Activated naive CD4-positive, alpha-beta T cell (primary cell): ENCODE measurements at places on chromosomes 12 and 14.
A peak's percentile ranks its signal among the peaks of the same experiment; 100 is the strongest.

DNA sequence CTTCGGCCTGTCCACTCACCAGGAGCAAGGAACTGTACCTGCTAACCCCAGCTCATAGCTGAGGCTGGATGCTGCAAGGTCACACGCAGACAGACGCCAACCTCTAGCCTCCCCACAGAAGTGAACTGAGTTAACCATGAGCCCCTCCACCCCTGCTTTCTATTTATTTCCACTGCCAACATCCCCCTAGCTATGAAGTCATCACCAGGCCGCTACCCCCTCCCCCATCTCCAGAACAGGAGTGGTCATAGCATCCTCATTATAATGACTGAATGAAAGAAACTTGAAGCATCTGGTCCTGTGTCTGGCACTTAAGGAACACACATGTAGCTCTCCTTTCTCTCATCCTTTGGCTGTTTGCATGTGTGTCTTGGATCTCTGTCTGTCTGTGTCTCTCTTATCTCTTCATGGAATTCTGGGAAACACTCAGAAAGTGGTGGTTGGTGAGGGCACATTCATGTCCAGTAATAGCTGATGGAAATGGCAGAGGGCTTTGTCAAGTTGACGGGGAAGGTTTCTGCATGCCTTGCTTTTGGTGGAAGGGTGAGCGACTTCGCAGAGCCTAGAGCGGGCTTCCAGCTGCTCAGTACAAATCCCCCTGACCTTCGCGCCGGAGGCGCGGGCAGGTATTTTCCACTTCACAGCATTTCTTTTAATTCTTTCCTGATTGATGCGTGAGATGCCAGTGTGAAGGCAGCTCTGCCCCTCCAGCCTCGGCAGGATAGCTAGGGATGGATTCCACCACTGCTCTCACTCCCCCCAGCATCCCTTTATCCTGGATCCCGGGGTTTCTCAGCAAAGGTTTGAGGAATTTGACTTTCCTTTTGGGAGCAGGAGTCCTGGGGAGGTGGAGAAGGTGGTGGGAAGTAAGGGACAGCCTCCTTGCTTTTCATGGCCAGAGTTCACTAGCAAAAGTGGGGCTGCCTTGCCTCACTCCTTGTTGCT lies 198.2 kb downstream of the CHST11 start:
- DNase-seq, result no peak

DNA sequence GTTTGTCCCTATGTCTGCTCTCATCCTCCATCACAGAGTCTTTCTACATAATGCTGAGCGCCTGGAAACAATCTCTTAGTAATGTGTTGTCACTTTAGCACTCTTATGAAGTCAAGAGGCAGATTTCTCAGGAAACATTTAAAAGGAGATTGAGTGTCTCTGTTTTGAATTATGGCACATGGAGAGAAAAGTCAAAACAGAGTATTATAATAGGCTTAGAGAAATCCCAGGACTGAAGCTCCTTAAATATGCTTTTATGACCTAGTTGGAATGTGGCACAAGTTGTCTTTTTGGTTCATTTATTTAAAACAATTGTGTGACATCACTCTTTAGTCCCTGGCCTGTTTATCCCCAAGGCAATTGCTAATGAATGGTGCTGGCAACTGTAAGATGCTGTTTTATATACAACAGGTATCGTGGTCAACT lies 117.8 kb upstream of the HIF1A start:
- no peak for DNase-seq

- no peak for DNase-seq
These were observed 565 bp upstream of the KLHL42 start for GRCh38 chr12:27779416-27779919.

GRCh38 chr14:45246691-45247090 lies 6.3 kb downstream of the MIS18BP1 start:
- no peak for DNase-seq

DNA sequence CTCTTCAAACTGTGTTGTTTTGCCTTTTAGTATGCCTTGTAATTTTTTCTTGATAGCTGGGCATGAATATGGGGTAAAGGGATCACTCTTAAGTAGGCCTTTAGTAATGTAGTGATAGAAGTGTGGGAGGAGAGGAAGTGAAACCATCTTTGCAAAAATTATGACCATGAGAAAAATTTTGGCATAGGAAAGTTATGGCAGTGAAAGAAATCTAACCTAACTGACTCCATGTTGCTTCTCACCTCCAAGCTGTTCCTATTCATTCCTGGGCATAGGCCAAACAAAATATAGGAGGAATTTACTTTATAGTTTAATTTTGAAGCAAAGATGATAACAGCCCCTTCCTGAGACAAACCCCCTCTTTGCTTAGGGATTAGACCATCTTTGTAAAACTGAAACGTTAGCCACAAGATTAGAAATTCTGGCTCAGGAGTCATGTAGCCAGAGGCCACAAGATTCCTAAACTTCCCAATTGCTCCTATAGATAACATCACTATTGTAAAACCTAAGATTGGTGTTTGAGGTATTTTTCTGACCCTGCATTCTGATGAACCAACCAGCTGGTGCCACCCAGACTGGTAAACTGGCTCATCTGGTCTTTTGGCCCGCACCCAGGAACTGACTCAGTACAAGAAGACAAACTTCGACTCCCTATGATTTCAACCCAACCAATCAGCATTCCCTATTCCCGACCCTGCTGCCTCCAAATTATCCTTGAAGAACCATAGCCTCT lies 45.8 kb downstream of the CRADD start:
- no peak for DNase-seq

DNA sequence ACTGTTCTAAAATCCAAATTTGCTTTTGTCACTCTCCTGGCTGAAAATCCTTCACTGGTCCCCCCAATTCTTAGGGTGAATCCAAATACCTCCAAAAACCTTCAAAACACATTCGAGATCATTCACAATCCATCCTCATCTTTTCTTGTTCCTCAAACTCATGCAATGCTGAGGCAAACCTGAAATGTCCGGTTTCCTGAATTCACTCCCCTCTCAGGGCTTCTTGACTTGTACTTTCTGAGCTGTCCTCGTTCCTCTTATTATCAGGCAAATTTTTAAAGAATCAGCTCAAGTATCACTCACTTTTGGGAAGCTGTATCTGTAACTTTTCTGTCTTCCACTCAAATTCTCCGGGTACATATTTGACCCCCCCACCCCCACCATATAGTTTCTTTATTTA lies 84.9 kb upstream of the DUSP6 start:
- no peak for DNase-seq

GRCh38 chr12:124420996-124421674 lies 126.2 kb downstream of the RFLNA start:
- DNase-seq, result no peak

- peak; percentile 63 for DNase-seq
These were observed at the start of gene YARS2 for GRCh38 chr12:32755654-32756475. TSS of gene YARS2 (minus strand) at chr12:32755897. CDS start at chr12:32755874, 23 bp downstream.

DNA sequence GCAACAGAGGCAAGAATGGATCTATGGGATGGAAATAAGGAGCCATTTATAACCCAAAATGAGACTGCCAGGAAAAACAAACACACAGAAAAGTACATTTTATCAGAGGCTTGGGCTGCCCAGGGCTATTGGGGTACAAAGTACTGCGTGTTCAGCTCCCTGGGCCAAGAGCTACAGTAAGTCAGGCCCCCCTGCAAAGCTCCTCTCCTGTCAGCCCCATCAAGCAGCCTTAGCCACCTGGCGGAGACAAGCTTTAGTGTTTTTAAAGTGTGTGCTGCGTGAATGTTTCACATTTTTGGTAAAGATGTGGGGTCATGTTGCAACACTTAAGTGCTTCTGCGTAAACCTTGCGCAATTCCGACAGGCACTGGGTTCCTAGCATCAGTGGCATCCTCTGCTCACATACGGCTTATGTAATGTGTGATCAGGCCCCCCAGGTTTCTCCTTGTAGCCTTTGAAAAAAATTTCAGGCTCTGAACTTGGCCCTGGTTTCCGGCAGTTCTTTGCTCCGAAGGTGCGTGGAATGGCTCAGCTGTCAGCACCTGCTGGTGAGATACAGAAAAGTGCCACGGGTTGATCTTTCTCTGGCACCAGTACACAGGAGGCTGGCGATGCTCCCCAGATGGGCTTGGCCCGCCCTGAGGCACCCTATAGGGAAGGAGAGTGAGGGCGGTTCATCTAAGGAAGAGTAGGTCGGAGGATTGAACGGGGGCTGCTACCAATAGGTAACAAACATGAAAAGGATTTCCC lies 198.7 kb upstream of the EEA1 start:
- DNase-seq, result no peak

GRCh38 chr14:56002876-56003625 lies 115.2 kb upstream of the PELI2 start:
- peak; percentile 2 for DNase-seq

DNA sequence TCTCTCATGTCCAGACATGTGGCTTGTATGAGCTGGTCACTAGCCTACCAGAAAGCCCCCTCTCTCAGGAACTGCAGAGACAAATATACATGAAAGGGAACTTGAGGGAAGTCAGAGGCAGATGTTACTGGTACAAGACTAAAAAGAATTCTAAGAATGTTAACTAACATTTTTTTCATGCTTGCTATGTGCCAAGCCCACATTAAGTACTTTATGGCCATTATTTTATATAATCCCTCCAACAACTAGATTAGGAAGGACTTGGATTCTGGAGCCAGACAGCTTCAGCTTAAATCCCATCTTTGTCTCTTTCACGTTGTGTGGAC lies 24.6 kb downstream of the TTC9 start:
- no peak for DNase-seq

DNA sequence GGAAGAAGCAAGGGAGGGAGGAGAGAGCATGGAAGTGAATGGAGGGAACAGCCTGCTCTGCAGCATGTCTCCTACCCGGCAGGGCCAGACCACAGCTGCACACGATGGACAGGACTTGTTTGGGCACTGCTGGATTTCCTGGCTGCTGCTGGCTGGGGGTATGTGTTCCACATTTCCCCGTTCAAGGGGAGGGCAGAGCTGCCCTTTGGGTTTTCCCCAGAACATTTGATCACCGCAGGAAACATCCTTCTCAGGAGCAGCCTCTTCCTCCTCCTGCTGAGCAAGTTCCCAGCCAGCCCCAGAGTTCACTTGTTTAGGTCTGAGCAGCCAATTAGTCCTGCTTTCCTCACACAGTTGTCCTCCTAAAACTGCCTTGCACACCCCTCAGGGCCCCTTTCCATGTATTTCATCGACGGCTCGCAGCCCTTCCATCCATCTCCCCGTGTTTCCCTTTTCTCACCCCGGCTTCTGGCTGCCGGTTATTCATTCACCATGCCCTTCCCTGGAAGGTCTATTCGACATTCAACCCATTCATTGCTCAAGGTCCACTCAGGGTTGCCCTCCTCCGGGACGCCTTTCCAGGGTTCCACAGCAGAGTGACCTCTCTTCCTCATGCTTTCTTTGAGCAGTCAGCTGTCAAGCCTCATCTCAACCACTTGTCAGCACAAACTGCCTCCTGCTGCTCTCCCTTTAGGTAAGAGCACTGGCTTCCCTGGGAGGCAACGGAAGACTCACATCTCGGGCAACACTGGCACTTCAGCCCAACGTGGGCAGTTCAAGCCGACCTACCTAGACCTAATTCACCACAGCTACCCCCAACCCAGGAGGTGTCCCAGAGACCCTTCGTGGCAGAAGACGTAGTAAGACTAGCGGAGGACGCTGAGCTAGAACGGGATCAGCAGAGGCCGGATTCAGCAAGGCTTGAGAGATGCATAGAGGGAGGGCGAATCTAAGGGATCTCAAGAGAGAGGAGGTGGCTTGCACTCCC lies 20.1 kb upstream of the ANO2 start:
- no peak for DNase-seq

DNA sequence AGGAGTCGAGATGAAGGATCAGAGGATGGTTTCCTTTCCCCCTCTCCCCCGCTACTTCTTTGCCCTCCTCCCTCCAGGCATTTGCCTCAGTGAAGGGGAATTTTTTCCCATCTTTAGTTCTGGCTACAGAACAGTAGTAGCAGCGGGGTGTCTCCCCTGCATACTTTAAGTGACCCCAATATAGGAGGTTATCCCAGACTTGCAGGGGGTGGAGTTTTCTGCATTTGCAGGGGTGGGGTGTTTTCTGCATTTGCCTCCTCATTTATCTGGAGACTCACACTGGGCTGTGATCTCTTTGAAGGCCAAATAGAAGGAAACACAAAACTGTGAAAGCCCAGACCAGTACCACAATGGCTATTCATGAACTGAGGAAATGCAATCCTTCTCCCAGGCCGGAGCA lies 19.8 kb downstream of the PTPRB start:
- DNase-seq, result no peak

GRCh38 chr14:23379366-23380196 lies 2.7 kb downstream of the CMTM5 start:
- DNase-seq, result peak; percentile 55

- no peak for DNase-seq
These were observed 251.6 kb downstream of the PHLDA1 start for GRCh38 chr12:75779891-75780496.

DNA sequence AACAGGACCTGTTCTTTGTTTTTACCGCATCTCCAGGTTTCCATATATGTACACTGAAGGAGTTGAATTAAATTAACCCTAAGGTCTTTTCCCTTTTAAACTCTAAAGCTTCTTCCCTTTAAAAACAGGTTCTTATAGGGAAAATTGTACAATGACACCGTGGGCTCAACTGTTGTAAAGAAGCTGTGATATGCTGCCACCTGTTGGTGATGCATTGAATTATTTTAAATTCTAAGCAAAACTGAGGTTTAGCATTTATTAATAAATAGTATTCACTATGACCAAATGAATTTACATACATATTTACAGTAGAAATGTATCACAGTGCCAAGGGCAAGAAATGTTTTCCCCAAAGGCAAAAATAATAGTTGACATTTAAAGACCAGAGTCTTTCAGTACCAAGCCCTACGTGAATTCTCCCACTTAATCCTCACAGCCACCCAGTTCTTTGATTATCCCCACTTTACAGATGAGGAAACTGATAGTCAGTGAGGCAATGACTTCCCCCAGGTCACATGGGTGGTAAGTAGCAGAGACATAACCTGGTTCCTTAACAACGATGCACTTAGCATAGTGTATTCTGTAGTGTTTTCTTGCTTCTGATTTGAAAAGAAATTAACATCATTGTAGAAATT lies 35.7 kb upstream of the TMEM263 start:
- DNase-seq, result no peak

DNA sequence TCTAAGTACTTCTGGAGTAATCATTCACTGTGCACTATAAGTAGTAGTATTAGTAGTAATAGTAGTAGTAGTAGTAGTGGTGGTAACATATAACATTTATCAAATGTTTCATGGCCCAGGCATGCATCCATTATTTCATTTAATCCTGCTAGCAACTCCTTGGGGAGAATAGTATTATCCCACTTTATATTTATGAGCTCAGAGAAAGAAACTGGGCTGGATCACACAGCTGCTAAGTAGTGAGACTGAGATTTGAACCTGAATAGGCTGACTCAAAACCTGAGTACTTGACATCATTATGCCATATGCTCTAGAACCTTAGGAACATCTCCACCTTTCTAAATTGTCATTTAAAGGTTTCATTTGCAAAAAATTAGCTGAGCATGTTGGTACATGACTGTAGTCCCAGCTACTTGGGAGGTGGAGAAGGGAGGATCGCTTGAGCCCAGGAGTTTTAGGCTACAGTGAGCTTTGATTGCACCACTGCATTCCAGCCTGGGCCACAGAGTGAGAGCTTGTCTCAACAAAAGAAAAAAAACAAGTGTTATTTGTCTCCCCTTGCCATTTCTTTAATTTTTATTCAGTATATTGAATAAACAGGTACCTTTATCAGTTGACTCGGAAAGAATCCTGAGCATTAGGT lies 11.4 kb upstream of the NID2 start:
- DNase-seq, result no peak
